ENCODE measurements at places on chromosomes 6 and 20.
A peak's percentile ranks its signal among the peaks of the same experiment; 100 is the strongest.

- no peak for DNase-seq
Measured at GRCh38 chr6:87071683-87072082, 23.2 kb downstream of the CGA start.

DNA sequence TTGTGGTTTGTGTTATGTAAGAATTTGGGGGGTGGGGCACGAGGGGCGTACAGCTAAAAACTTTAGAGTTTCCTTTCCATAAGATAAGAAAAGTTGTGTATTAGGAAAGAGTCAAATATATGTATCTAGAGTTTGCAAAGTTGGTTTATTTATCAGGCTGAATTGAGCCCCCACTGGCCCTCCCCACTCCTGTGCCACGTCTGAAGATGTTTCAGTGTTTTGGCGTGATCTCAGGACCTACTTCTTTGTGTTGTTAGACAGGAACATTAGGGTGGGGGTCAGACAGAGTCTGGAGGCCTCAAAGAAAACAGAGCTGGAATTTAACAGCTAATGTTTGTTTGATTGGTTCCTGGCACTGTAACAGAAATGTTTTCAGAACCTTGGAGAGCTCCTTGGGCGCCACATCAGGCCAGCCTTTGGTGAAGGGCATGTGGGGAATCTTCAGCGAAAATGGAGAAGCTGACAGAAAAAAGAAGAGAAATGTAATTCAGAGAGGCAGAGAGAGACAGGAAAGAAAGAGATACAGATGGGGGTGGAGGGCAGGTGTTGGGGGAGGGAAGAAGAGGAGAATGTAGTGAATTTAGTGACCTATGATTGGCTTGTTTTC is 674 bp downstream of the NRSN1 start:
- no peak for DNase-seq

- no peak for DNase-seq
Measured at GRCh38 chr6:7841781-7842468, 68.7 kb downstream of the TXNDC5 start.

- no peak for DNase-seq
Measured at GRCh38 chr20:10706460-10706811, 32.6 kb upstream of the JAG1 start.

DNA sequence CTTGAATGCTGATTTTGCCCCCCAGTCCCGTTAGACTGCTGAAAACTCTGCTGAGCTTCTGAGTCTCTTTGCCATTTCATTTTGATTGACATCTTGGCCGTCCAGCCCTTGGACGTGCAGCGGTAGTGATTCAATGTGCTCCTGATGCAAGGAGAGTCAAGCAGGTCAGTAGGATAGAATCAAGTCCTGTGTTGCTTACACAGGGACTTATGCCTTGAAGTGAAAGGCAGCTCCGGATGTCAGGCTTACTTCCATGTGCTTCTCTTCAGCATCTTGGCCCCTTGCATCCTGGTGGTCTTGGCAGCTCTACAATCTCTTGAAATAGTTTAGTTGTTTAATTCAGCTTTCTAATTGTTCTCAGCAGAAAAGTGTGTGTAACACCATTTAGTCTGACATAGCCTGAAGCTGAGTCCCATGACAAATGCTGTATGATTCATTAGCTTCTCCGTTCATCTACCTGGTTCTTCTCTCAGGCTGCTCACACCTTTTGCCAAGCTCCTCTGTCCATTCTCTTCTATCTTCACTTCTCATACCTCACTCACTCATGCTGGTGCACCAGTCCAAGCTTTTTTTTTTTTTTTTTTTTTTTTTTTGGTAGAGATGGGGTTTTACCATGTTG is 76.0 kb downstream of the EZR start:
- no peak for DNase-seq

DNA sequence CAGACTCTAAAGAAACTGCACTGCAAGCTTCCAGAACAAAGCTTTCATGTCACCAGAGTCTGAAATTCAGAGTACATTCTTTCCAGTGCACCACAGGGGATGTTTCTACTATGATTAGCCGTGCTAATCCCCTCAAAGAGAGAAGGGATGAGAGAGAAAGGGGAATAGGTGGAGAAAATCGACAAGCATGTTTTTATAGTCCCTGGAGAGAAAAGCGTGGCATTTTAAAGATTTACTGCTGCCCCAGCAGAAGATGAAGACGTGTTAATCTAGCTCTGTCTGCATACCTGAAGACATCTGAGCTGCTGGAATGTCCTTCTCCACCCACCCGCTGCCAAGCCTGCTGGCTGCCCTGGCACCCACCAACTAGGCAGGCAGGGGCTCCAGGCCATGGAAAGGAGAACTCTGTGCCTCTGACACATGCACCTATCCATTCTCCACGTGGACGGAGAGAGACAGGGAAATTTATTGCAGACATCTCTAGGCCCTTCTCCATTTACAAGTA is 4.1 kb downstream of the MYLK4 start:
- DNase-seq: no peak

DNA sequence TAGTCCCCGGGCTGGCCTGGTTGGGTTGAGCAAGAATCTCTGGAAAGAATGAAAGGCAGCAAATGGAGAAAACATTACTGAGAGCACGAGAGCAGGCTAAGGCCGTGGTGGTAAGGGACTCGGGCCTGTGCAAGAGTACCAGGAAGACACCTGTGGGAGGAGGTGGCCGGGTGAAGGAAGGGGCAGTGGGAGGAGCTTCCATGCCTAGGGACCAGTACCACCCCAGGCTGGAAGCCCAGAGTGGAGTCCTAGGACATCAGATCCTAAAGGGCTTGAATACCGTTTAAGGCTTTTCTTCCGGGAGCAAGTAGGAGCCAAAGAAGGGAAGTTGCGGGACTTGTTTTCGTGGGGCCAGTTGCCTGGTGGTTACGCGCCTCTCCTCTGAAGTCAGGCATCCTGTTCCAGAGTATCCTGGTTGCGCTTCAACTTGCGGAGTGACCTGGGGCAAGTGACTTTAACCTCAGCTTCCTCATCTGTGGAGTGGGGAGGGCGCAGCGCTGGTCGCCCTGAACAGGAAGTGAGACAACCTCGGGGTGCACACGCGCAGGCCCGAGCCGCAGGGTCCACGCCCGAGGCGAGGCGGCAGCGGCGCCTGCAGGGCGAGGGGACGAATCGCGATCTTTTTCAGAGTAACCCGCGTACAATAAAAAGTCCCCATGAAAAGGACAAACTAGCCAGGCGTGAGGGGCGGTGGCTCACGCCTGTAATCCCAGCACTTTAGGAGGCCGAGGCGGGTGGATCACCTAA is 1.1 kb upstream of the TPD52L2 start:
- peak; percentile 61 for DNase-seq

DNA sequence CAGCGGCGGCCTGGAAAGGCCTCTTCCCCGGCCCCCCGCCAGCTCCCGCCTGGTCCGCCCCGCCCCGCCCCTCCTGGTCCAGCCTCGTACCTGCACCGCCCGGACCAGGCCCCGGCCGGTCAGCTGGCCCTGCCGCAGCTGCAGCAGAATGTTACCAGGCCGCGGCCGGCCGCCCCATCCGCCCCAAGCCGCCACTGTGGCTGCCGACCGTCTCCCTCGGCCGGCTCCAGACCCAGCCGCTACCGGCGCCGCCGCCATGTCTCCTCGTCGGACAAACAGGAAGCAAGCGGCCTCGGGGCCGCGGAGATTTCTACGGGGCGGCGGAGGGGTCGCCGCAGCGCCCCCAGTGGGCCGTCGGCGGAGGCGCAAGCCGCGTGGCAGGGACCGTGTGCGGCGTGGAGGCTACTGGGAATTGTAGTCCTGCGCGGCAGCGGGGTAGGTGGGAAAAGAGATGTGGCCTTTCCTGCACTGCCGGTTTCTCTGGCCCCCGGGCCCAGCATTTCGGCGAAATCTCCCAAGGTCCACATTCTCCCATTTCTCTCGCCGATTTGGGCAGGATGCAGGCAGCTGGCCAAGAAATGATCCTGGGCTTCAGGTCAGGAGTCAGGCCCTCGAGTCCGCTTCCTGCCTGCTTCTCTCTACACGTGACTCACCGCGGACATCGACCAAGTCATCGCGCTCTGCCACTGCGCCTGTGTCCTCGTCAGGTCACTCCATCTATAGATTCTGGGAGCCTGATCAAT is at the start of gene TRPC4AP:
TRPC4AP (minus strand) TSS at position 284 of the 743 bp plus-strand sequence; CDS start at position 258, 26 bp downstream.
- peak; percentile 71 for DNase-seq

DNA sequence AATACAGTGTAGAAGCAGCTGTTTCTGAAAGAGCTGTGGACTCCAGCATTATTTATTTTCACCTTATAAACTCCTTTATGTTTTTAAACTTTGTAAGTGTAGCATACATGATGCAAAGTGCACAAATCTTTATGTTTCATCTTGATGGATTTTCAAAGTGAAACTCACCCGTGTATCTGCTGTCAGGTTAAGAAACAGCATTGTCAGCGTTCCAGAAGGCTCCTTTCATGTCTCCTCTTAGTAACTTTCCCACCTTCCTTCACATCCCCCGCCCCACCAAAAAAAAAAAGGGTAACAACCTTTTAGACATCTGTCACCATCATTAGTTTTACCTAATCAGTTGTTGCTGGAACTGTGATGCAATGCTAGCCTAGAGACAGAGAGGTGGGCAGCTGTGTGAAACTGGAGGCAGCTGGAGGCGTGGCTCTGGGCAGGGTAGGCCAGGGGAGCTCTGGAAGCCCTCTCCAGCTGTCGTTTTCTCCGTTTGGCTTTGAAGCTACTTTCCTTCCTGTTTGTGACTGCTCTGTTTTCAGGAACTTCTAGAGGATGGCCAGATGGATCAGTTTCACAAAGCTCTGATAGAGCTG is 7.2 kb downstream of the ACTR5 start:
- DNase-seq: no peak

DNA sequence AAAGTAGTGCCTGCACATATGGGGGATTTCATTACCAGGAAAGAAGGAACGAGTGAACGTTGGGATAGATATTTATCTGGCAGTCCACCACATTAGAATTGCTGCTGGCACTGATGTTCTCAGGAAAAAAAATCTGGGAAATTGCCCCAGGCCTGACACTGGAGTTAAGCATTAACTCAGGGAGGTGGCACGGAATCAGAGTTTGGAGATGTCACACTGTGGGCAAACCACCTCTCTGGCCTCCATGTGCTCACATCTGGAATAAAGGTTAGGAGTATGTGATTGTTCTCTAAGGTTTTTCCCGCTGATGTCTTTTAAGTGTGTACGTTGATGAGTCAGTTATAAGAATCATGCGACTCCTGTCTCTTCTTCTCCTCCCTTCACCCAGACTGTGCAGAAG is 7.9 kb downstream of the TGM3 start:
- no peak for DNase-seq

DNA sequence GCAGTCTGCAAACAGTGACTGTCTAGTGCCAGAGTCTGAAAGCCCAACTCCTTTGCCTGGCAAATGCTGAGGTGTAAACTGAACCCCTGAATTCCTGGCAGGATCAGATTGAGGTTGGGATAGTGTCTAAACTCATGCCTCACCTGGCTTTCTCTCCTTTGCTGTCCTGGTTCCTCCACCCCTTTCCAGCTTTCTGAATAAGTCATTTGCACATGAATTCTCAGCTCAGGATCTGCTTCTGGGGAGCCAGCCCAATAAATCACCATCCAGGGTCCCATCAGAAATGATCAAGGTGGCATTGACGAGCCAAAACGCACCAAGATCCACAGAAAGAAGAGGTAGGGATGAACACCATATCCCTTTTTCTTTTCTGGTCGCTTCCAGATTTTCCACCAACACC is 301.6 kb downstream of the LRFN2 start:
- DNase-seq: no peak

DNA sequence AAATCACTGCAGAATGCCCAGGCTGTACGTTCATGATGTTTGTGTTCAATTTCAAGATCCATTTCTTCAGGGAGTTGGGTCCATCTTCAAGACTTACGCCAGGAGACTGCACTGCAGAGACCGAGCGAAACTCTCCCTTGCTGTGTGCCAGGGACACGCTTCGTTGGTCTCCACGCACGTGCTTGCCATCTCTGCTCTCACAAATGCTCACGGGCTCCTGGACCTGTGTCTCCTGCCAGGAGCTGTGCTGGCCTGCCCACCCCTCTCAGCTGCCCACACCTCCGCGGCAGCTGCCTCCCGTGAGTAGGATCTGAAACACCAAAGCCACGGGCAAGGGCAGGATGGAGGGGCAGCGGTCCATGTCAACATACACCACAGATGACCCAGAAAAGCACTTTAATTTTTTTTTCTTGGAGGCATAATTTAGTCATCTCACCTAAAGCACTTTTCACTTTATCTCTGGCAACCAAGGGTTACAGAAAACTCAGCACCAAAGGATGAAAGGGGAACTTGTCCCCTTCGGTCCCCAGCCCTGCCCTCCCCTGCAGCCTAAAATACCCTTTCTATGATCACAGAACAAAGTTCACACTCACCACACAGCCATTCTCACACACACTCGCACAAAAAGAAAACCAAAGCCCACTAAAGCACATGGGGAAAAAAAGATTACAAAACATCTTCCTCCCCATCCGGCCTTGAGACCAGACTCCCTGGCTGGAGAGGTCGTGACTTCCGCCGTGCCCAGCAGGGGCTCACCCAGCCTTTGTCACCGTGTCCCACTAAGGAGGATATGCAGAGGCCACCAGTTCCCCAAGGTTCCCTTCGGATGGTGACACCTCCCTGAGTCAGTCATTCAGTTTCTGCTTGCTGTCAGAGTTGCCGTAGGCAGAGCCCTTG is 137.9 kb downstream of the AGPAT4 start:
- DNase-seq: no peak

GRCh38 chr6:167762259-167762962 is 64.3 kb upstream of the AFDN start:
- DNase-seq: no peak

- no peak for DNase-seq
Measured at GRCh38 chr20:49505518-49505917, 23.1 kb upstream of the KCNB1 start.

DNA sequence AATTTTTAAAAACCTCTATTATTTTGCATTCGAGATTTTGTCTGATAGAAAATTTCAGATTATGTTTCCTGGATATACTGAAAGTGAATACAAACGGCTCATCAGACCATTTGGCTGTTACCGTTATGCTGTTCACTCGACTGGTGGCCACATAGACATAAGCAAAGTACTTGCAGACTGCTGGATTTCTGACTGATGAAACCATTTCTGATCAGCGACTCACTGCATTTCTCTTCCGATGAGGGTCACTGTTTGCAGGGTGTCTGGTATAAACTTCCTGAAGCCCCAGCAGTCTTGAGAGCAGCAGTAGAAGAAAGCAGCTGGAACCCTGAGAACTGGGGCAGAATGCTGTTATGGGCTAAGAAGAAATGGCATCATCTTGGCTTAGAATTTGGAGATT is 17.7 kb downstream of the SNX9 start:
- no peak for DNase-seq
